A549 (cell line): ENCODE measurements at places on chromosomes 2 and 18.

DNA sequence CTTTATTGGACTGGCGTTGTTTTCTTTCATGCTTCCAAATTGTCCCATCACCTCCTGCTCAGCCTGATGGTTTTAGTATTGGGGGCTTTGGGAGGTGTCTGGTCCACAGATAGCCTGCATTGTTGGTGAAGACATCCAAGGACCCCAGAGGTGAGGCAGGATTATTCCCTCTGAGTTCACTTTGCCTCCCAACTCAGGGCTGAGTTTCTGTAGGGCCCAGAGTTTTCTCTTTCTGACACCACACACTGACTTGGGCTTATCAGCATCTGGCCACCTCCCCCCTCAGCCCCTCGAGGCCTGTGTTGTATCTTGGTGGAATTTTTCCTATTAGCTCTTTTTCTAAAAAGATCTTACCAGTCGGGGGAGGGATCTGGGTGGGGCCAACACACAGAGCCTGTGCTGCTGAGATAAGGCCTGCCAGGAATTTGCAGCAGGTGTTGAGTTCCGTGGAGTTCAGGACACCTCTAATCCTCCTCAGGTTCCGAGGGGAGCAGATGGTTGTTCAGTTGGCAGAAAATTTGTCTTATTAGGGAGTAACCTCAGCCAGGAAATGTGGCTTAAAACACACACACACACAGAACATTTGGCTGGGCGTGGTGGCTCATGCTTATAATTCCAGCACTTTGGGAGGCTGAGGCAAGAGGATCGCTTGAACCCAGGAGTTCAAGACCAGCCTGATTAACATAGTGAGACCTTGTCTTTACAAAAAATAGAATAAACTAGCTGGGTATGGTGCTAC is 7.3 kb downstream of the EMILIN2 start:
- DNase-seq: no peak

DNA sequence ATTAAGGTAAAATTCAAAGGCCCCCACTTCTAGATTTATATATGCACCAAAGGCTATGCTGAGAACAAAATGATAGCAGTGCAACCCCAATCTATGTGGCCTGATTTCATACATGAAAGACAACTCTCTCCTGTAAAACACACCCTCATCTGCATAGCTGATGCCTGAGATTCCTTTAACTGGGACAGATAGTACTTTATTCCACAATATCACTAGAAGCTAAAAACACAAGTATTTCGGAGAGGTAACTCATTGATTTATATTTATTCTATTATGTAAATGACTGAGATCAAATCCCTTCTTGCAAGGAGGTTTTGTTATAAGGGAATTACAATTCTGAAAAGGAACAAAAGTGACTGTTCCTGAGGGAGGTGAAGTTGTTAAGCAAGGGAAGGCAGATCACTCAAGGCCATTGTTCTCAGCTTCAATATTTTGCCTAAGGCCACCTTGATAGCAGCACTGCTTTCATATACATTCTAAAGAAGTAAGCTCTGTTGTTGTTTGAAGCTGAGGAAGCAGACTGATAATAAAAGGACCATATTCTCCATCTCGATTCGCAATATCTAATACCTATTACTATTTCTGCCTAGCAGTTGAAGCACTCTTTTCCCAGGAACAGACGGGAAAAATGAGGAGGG is 471.0 kb upstream of the CDH7 start:
- DNase-seq: no peak

- DNase-seq: no peak
Observed at GRCh38 chr2:178238750-178239149, 44.4 kb downstream of the OSBPL6 start.

GRCh38 chr2:74919827-74920226 is 38.6 kb upstream of the POLE4 start:
- peak; percentile 69 for DNase-seq

DNA sequence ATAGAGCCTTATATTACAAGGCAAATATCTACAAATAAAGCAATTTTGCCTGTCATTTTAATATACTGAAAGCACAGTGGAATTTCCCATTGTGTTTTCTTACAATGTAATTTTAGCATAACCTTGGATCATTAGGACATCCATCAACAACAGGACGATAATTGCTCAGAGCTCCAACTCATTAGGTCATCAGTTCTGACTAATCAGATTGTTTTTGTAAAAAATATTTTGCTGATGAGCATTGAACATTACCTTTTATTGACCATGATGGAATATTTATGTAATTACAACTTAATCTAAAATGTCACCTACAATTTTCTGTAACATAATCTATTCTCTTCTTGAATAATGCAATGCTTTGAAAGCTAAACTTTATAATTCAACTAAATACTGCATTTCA is 215.3 kb upstream of the DSEL start:
- no peak for DNase-seq

GRCh38 chr2:53820048-53820447 is 33.2 kb downstream of the ERLEC1 start:
- no peak for DNase-seq

DNA sequence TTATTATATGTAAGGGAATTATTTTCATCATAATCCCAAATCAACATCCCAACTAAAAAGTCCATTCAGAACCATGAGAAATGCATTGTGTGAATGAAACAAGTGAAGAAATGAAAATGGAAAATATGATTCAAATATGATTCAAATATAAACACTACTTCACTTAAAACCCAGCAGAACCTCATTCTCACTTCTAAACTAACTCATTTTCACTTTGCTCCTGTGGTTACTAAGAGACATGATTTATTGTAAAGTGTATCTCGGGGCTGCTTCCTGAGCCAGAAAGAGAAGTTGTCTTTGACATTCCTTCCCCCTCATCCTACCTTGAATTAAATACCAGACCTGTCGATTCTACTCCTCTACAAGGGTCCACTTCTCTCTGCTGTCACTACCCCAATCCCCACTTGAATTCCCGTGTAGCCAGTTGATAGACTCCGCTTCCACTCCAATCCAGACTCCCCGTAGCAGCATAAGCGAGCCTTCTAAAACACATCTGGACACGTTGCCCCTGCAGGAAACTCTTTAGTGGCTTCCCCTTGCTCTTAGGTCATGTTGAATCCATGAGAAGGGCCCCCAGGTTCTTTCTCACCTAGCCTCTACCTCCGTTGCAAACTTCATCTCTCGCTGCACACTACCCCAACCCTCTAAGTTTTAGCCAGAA is 697.0 kb upstream of the ID2 start:
- DNase-seq: no peak

GRCh38 chr18:9868857-9869714 is 16.7 kb upstream of the TXNDC2 start:
- no peak for DNase-seq

- peak; percentile 90 for DNase-seq
Observed at GRCh38 chr2:195520671-195521155, 136.3 kb upstream of the SLC39A10 start.

GRCh38 chr2:96824079-96824870 is 8.2 kb downstream of the CNNM3 start:
- no peak for DNase-seq

GRCh38 chr2:105682401-105682800 is 62.3 kb upstream of the NCK2 start:
- DNase-seq: no peak

GRCh38 chr2:236579048-236579745 is 9.6 kb downstream of the ACKR3 start:
- DNase-seq: no peak

DNA sequence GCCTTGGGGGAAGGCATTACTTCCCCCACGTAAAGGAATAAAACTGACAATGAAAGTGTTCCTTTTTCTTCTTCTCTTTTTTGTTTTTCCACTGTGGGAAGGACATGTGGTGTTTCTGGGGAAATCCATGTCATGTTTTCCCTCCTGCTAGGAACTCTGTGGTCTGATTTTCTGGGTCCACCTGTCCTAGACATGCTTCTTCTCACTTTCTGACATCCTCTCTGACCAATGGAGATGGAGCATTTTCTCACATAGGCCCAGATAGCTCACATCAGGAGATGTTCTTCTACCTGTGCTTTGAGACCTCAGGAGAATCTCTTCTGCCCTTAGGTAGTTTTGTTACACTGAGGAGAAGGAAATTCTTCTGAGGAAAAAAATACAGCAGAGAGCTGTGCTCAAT is 252.0 kb upstream of the SIX3 start:
- DNase-seq: no peak

DNA sequence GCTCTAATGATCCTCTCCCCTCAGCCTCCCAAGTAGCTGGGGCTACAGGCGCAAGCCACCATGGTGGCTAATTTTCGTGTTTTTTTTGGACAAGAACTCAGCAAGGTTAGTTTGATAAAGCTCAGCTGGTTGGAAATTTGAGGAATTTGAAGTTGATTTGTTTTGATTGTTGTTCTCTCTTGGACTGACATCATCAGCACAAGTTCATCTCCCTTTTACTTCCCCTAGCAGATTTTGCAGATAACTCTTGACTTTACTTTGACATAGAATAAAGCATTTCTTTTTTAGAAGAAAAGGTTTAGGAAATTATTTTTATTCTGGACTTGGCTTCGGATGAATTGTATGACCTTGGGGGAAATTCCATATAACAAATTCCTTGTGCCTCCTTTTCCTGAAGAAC is 74.9 kb upstream of the DLX2 start:
- no peak for DNase-seq

DNA sequence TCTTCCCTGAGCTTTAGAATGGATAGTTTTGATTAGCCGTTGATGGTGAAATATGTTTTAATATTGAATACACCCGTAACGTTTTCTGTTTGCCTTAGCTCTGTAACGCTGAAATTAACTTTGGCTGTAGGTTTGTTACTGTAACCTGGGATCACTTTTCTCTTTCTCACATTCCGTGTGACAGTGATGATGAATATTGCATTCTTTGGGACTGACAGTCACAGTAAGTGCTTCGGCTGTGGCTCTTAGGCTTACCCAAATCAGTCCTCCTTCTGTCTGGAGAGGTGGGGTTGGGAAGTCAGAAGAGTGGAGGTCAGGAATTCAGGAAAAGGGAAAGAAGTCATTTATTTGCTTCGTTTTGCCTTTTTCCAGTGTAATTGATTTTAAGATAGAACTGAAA is 18.0 kb downstream of the RMC1 start:
- DNase-seq: no peak

GRCh38 chr2:27716301-27717069 is 52.8 kb downstream of the SLC4A1AP start:
- no peak for DNase-seq

DNA sequence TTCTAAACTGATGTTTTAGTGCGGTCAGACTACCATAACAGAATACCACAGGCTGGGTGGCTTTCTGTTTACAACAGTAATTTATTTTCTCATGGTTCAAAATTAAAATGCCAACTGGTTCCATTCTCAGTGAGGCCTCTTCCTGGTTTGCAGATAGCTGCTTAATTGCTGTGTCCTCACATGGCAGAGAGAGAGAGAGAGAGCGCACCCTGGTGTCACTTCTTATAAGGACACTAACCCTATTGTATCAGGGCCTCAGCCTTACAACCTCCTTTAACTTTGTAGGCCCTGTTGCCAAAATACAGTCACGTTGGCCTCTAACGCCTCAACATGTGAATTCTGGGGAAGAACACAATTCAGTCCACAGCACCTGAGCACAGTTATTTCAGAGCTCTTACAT is 37.5 kb upstream of the ZNF385B start:
- peak; percentile 56 for DNase-seq
